ENCODE measurements at places on chromosomes 7 and 10.

DNA sequence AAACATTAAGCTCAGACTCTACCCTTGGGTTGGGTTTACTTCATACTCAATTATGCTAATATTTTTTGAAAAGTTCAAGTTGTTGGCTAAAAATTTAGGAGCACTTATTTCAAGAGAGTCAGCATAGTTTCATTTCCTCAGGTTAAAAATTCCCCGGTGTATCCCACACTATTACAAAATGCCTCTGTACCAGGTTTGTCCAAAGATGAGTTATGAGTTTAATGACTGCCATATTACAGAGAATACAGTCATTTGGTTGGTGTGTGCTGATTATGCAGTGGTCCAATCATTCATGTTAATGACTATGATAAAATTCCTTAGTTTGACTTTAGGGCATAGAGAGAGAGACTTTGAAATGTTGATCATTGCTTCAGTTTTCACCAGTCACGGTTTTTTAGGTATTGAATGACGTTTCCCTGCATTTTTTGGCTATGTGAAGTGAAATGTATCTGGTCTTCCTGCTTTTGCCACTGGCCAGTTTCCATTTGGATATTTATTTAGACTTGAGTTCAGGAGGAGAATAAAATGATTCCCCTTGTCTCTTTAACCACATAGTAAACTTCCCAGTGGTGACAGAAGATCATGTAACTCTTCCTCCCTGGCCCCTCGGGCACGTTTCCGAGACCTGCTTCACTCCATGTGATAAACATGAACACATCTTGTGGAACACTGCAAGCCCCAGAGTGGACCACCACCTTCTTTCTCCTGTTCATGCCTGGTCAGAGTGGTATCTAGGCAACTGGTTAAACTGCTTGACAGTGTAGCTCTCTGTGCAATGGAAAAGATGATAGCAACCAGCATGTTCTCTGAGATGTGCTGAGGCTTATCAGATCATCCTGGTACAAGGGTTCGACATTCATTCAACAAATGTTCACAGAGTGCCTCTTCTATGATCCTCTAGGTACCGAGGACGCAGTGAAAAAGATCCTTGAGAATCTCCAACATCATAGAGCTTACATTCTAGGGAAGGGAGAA lies 153.6 kb downstream of the CACNB2 start:
- no peak for DNase-seq

DNA sequence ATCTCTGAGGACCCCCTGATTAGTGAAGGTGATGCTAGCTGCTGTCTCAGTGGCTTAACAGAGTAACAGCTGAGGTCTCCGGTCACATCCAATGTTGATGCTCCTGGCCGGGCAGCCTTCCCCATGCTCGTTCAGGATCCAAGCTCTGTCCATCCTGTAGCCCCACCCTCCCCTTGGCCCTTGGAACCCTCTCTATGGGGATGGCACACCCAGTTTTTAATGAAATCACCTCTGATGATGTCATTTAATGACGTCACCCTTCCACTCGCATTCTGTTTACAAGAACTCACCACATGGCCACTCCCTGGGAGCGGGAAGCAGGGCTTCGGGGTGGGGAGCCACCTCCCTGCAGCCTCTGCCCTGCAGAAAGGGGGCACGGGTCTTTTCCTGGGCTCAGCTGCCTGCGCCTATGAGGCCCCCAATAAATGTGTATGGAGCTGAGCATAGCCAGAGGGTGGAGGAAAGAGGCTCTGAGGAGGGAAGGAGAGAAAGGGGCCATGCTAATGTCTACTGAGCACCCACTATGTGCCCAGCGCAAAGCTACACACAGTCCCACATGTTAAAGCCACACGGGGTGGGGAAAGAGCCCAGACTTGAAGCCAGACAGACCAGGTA lies 95.5 kb downstream of the OAT start:
- no peak for DNase-seq

GRCh38 chr10:72162978-72163377 lies 52.8 kb upstream of the ANAPC16 start:
- no peak for DNase-seq

DNA sequence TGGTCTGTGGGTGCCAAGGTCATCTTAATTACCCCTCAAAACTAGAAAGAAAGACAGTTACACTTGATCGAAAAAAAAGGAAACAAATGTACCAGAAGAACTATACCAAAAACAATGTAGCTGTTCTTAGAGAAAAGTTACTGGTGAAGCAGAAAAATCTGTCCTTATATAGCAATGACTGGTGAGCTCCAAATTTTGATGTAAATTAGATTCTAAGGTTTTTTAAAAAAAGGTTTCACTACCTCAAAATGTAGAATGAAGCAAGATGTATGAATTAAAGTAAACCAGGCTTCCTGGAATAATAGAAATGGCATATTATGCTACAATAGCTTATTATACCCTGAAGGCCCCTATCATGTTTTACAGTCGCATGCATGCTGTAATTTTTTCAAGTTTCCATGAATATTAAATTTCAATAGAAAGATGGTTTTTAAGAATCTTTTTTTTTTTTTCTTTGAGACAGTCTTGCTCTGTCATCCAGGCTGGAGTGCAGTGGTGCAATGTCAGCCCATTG lies 28.4 kb upstream of the FKBP9 start:
- DNase-seq: no peak

DNA sequence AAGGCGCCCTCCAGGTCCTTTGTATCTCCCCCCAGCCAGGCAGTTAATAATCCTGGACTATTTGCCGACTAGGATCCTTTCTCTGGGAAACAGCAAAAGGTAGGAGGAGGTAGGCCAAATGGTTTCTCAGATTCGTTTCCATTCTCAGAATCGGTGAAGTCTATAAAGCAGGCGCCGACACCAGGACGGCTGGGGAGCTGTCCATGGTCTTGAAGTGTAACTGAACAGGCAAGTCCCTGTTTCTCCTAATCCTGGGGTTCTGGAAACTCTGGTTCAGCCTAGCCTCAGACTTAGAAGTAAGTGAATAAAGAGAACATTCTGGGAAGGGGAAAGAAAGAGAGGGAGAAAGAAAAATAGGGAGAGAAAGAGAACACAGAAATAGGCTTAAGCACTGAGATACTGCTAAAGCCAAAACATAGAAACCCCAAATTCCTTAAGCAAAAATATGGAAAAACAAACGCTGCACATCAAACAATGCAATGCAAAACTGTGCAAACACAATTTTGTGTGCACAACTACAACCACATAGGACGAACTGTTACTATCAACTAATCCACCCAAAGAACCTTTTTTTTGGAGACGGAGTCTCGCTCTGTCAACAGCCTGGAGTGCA lies 11.1 kb upstream of the INA start:
- no peak for DNase-seq

GRCh38 chr10:81472927-81473470 lies 402.0 kb upstream of the NRG3 start:
- no peak for DNase-seq

GRCh38 chr10:124131172-124131571 lies 37.8 kb upstream of the CHST15 start:
- no peak for DNase-seq

DNA sequence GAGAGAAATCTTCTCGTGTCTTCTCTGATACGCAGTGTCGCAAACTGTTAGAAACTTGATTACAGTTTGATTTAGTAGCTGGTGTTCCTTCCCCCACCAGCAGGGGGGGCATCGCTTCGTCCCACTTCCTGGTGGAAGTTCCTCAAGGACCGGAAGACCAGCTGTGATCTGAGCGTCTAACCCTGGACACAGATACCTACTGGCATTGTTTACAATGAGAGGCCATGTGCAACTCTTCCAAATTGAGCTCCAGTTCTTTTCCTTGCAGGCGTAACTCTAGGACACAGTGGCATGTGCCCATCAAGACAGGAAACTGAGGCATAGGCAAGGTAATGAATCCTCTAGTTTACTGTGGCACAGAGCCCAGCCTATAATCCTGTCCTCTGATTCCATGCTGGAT lies 219.0 kb downstream of the CCDC3 start:
- DNase-seq: peak; percentile 3

GRCh38 chr7:92639966-92640365 lies 49.8 kb upstream of the FAM133B start:
- no peak for DNase-seq

DNA sequence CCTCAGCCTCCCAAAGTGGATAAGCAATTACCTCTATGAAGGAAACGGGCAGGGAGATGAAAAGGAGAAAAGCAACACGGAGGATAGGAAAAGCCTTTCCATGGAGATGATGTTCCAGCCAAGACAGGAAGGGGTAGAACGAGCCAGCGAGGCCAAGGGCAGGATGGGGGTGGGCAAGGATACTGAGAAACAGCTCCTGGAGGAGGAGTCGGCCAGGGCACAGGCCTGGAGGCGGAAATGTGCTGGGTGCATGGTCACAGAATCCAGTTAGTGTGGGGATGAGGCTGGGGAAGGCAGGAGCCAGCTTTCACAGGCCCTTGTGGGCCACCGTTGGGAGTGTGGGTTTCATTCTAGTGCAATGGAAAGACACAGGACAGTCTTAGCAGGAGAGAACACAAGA lies 162.6 kb downstream of the JAZF1 start:
- DNase-seq: no peak

- DNase-seq: no peak
Measured at GRCh38 chr10:43879162-43879561, 230.5 kb upstream of the ZNF32 start.

GRCh38 chr10:24209946-24210491 lies 1.1 kb downstream of the KIAA1217 start:
- DNase-seq: no peak

- DNase-seq: no peak
Measured at GRCh38 chr10:132583456-132583855, 45.9 kb downstream of the INPP5A start.

DNA sequence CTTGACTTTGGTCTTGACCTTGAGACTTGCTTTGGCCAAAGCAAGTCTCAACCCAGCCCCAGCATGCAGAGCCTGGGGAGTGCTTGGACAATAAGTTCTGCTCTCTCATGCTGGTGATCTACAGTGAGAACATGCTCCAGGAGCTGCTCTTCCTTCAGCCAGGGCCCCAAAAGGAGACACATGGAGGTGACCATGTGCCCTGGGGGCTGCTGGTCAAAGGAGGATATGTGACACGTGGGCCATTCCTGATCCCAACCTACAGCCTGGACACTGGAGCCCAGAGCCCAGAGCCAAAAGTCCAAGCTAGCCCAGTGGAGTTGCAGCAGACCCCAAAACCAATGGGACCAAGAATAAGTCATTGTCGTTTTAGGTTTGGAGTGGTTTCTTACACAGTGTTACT lies 78.2 kb upstream of the CHST15 start:
- DNase-seq: no peak

DNA sequence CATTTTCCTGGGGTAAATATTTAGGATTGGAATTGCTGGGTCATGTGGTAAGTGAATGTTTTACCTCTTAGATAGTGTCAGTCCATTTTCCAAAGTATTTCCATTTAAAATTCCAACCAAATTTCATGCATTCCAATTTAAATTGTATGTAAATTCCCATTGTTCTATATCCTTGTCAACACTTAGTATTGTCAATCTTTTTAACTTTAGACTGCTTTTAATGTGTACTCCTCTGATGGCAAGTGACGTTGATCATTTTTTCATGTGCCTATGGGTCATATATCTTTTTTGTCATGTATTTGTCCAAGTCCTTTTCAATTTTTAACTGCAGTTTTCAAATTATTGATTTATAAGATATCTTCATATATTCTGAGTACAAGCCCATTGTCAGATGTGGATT lies 80.8 kb upstream of the FAM20C start:
- no peak for DNase-seq

- DNase-seq: no peak
Measured at GRCh38 chr10:74035303-74035702, 37.4 kb downstream of the VCL start.

DNA sequence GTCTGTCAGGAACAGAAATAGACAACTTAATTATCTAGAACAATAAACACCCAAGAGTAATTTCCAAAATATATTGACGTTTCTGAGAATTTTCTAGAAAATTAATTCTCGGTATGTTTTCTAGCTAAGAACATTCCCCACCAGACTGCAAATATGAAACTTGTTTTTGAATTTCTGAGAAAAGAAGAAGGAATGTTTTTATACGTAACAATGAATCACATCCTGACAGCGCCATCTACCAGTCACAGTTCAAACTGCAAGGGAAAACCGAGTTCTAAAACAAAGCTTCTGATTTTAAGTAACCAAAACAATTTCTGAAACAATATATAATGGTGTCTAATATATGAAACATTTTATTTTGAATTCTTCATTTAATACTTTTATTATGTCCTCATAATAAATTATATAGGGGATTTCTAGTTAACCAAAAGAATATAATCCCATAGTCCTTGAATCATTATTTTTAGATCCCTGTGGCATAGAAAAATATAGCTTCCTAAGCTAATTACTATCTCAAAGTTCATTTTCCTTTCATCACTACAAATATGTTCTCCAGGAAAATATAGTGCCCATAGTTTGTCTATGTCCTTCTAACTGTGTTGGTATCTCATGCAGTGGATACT lies 34.5 kb upstream of the MEOX2 start:
- DNase-seq: peak; percentile 35

DNA sequence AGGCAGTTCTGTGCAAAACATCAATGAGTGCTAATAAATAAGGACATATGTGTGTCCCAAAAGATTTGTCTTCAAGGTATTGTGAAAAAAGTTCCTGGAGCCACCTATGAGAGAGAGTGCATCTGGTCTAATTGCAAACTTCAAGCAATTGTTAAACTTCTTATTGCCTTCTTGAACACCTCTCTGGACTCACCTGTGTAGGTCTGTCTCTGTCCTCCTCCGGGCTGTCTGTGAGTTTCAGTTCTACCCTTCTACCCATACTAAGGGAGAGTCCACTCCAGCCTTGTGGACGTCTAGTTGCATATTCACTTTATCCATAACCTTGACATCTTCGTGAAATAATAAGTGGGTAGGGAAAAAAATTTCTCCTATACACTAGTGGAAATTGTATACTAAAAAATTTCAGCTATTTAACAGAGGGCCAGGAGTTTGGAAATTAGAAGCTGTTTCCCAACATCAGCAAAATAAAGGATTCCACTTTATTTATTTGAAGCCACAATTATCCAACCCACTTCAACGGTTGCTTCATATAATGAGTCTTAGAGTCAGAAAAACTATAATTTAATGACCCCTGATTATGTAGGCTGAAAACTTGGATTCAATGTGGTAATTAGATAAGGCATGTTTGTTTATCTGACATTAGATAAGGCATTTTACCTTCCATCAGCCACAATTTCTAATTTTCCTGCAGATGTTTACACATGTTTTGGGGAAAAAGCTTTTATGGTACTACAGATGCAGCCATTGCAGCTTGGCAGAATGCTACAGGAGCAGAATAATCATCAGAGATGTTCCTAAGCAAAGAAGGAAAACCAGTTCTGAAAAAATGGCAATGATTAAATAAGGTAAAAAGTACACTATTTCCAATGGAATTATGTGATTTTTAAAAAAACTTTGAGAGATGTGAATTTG lies 150.8 kb upstream of the FAM3C start:
- DNase-seq: no peak

Measured in NCI-H1694 (cell line).